LNCaP clone FGC (cell line): ENCODE measurements at places on chromosomes 1 and 21.

GRCh38 chr1:225250432-225250831 lies 177.4 kb downstream of the LBR start:
- no peak for DNase-seq

GRCh38 chr21:44436111-44436611 lies 19.1 kb upstream of the LRRC3 start:
- DNase-seq, result no peak

DNA sequence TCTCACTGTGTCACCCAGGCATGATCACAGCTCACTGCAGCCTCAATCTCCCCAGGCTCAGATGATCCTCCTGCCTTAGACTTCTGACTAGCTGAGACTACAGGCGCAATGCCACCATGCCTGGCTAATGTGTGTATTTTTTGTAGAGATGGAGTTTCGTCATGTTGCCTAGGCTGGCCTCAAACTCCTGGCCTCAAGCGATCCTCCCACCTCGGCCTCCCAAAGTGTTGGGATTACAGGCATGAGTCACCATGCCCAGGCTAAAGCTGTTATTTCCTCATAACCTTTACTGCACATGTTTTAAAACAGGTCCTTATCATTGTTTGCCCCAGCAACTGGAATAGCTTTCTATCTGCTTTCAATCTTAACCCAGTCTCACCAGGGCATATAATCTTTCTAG lies 2.9 kb downstream of the SARS1 start:
- DNase-seq, result no peak

GRCh38 chr1:145878724-145879123 lies 6.9 kb downstream of the ANKRD35 start:
- no peak for DNase-seq

GRCh38 chr1:37255136-37255795 lies 219.1 kb upstream of the ZC3H12A start:
- peak; percentile 4 for DNase-seq

DNA sequence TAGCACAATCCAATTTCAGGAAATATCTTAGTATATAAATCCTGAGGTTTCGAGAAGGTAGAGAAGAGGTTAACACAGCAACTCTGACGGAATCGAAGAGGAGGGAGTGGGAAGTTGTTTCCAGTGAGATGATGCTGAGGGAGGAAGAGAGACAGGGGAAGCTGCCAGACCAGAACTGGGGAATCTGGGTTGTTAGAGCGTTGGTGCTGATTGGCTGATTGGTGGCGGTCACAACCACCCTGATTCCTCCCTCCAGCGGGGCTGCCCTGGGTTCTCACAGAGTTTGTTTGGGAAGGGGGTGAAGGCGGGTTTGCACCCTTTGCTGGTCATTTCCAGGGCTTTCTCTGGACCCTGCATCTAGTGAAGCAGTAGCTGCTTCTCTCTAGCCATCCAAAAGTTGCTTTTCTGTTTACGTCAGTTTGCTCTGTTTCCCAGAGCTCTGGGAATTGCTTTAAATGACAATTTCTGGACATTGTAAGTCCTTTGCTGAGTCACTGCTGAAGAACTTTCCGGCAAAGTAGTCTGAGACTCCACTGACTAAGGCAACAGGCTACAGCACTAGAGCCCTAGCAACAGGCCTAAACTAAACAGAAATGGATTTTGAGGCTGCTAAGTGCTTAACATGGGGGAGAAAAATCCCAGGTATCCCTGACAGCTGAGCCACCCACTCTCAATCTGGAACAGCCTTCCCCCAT lies 90.1 kb downstream of the TENT5C start:
- DNase-seq, result no peak

- no peak for DNase-seq
Measured at GRCh38 chr1:113941245-113941559, 12.1 kb downstream of the HIPK1 start.

- DNase-seq, result no peak
Measured at GRCh38 chr1:164728719-164729118, 169.7 kb downstream of the PBX1 start.

DNA sequence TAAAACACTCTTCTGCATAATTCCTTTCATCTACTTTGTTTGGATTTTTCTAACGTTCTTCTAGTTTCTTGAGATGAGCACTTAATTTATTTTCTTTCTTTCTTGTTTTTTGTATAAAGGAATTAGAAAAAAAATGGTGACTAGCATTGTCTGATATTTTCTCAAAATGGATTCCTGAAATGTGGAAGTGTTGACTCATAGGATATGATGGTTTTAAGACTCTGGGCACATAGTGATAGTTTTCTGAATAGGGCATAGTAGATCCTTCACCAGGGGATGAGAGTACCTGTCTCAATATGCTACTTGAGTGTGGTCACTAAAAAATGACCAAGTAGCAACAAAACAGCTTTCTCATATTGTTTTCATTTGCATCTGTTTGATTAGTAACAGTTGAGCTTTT lies 100.9 kb downstream of the PEX14 start:
- no peak for DNase-seq

GRCh38 chr1:205794011-205794730 lies 18.8 kb downstream of the SLC41A1 start:
- no peak for DNase-seq

DNA sequence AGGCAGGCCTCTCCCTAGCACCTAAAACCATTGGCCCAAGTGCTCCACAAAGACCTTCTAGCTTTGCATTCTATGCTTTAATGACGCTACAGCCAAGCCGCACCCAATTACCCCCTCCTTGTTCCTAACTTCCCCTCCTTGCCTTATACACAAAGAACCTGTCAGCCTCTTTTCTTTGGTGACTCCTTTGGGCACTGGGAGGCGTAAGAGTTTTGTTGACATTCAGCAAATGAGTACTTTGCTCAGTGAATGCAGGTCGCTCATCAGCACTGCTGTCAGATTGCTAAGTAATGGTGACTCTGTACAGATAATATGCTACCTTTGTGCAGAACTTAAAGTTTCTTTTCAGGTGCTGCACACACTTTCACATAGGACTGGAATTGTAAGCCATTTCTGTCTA lies 187.6 kb upstream of the FAM78B start:
- DNase-seq, result no peak

DNA sequence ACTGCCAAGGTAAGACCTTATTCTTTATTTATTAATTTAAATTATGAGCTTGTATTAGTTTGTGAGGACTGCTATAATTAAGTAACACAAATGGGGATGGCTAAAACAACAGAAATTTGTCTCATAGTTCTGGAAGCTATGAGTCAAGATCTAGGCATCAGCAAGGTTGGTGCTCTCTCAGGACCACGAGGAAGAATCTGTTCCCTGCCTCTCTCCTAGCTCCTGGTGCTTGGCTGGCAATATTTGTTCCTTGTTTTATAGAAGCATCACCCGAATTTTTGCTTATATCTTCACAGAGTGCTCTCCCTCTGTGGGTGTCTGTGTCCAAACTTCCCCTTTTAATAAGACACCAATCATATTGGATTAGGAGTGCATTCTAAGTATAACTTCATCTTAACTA lies 41.4 kb upstream of the CCDC190 start:
- DNase-seq, result no peak

- DNase-seq, result no peak
Measured at GRCh38 chr1:157993918-157994605, 617 bp downstream of the KIRREL1 start.

DNA sequence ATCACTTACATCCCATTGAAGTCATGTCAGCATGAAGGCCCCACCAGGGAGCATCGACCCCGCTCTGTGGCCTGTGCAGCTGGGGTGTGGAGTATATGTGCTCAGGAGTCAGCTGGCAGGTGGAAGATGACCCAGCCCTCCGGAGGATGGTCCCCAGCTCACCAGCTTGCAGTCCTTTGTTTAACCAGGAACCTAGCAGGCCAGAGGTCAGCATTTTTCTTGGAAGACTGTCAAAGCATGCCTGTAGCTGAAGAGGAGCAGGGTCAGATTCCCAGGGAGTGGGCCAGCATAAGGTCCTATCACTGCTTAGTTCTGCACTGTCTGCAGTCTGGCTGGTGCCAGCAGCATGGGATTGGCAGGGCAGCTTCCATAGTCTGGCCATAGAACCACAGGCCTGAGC lies 12.7 kb downstream of the NFASC start:
- peak; percentile 49 for DNase-seq

DNA sequence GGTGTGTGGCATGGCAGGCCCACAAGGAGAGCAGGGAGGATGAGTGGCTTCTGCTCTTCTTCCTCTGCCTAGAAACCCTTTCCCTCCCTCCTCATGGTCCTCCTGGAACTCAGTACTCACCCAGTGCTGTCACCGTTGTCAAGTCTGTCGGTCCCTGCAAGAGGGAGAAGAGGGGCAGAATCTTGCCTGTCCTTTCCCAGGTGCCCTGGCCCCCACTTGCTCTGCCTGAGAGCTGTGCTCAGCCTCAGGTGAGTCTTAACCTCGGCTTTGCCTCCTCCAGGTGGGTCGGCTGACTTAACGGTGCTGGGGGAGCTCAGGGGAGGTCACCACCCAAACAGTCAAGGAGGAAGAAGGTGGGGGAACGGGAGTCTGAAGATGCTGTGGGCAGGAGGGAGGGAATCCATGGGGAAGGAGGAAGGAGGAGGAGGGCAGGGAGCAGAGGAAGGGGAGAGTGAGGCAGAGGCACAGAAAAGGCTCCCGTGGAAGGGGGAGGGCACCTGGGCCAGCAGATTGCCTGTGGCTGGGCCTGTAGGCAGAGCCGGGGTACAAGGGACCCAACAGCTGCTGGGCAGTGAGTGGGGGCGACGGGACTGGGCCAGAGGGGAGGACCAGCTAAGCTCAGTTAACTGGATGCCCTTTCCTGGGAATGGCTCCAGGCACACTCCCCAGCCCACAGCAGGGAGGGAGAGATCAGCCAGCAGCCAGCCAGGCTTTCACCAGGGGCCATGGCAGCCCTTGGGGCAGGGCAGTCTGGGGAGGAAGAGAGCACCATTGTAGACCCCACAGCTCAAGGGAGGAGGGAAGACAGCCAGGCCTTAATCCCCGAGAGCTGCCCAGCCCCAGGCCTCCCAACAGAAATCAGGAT lies 26.3 kb downstream of the CTNNBIP1 start:
- DNase-seq, result no peak

- DNase-seq, result no peak
Measured at GRCh38 chr1:115793162-115793561, 24.6 kb upstream of the CASQ2 start.

DNA sequence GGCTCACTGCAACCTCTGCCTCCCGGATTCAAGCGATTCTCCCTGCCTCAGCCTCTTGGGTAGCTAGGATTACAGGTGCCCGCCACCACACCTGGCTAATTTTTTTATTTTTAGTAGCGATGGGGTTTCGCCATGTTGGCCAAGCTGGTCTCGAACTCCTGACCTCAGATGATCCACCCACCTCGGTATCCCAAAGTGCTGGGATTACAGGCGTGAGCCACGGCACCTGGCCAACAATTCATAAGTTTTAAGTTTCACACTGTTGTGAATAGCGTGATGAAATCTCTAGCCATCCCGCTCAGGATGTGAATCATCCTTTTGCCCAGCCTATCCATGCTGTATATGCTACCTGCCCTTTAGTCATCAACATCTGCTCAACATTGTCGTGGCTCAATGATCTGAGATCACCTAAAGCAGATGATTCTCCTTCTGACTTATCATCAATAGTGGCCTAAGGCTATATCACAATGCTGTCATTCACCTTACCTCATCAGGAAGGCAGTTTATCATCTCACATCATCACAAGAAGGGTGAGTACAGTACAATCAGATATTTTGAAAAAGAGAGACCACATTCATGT lies 2.6 kb downstream of the PFDN2 start:
- no peak for DNase-seq

- DNase-seq, result peak; percentile 95
Measured at GRCh38 chr1:35554266-35555211, 2.7 kb downstream of the KIAA0319L start.

GRCh38 chr1:82215056-82215852 lies 414.5 kb downstream of the ADGRL2 start:
- no peak for DNase-seq

DNA sequence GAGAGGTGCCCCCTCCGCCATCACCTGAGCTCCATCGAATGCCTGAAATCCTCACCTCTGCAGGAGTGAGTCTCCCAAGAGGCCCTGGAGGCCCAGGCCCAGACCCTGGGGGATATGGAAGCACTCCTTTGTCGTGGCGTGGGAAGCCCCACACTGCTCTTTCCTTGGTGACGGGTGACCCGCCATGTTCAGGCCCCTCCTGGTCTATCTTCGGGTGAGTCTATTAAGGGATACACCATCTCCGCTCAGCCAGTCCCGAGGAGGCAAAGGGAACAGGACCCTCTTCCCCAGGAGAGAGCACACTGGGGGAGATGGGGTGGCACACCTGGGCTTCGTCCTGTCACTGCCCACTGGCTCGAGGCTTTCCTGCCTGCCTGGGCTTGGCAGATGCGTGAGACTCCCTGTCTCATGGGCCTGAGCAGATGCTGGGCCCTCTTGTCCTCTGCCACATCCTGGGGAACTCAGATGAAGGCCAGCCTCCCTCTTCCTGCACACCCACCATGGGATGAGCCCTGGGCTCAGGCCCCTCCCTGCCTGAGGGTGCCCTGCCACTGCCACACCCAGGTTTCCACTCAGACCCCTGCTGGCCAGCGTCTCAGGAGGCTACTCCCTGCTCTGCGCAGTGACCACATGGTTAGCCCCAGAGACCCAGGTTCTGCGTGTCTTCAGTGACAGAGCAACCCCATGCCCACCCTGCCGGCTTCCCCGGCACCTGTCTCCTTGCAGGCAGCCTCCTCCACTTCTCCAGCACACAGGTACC lies 3.8 kb upstream of the NPHP4 start:
- no peak for DNase-seq

DNA sequence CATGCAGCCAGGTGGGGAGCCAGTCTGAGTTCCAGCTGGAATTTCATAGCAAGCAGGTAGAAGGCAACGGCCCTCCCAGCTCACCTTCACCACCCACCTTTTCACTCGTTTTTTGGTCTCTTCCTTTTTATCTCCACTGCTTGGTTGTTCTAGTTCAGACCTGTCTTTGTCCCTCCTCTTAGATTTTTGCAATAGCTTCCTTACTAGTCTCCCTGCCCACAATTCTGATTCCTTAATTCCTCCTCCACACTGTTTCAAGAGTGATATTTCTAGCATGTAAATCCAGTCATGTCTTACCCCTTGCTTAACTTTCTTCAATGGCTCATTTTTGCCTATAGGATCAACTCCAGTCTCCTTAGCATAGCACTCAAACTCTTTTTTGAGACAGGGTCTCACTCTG lies 119.6 kb downstream of the TMEM53 start:
- no peak for DNase-seq

- DNase-seq, result no peak
Measured at GRCh38 chr1:225866061-225866837, 15.9 kb downstream of the TMEM63A start.

DNA sequence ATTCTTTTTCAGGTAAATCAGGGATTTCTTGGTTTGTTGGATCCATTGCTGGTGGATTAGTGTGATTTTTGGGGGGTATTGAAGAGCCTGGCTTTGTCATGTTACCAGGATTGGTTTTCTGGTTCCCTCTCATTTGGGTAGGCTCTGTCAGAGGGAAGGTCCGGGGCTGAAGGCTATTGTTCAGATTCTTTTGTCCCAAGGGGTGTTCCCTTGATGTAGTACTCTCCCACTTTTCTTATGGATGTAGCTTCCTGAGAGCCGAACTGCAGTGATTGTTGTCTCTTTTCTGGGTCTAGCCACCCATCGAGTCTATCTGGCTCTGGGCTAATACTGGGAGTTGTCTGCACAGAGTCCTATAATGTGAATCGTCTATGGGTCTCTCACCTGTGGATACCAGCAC lies 17.6 kb upstream of the CCSAP start:
- DNase-seq, result no peak
